NCI-H2171 (cell line): ENCODE measurements at places on chromosomes 12 and 14.

DNA sequence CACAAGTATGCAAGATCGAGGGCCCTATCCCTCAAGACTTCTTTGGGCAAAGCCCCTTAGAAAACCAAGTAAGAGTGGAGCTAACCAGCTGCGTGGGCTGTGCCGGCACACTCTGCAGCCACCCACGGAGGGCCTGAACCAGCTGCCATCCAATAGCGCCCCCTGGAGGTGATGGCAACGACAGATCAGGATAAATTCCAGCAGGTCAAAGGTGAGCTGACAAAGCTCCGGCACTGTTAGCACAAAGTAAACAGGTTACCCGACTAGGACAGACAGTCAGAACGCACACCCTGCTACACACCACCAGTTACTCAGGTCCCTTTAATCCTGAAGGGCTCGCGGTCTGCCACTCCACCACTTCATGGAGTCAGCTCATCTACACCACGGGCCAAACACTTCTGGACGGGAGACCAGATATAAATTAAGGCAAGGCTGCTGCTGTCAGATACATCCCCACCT, 4.9 kb downstream of the ZBTB39 start:
- DNase-seq: no peak

- DNase-seq: no peak
Observed at GRCh38 chr12:18951218-18951617, 178.3 kb upstream of the PLEKHA5 start.

DNA sequence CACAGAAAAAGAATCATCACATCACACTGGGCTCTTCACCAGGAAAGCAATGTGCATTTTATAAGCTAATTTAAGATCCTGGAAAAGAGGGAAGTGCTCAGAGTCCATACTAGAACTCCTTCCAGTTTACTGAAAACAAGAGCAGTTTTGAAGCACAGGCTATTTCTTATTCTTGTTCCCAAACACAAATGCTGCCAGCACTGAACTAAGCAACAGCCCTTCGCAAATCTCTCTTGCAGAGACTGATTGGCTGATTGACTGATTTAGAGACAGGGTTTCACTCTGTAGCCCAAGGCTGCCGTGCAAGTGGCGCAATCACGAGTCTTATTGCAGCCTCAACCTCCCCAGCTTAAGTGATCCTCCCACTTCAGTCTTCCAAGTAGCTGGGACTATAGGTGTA, 44.8 kb downstream of the BCL2L14 start:
- no peak for DNase-seq

GRCh38 chr12:101038289-101038871, 171.7 kb downstream of the SLC5A8 start:
- no peak for DNase-seq

DNA sequence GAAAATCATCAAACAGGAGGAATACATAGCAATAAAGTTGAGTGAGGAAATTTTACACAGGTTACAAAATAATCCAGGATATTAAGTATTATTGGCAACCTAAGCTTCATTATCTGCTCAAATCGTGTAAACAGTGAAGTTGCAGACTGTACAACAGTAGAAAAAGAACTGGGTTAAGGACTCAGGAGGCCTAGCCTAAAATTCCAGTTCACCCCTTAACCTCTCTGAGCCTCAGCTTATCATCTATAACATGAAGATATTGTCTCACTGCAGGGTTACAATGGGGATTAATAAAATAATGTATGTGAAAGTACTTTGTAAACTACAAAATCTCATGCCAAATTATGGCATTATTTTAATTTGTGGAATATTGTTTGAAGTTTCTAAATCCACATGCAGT, 26.0 kb downstream of the DDHD1 start:
- no peak for DNase-seq

- DNase-seq: no peak
Observed at GRCh38 chr12:6708960-6709394, 8.4 kb upstream of the PIANP start.

GRCh38 chr14:94521375-94522114, 12.3 kb upstream of the SERPINA12 start:
- no peak for DNase-seq

DNA sequence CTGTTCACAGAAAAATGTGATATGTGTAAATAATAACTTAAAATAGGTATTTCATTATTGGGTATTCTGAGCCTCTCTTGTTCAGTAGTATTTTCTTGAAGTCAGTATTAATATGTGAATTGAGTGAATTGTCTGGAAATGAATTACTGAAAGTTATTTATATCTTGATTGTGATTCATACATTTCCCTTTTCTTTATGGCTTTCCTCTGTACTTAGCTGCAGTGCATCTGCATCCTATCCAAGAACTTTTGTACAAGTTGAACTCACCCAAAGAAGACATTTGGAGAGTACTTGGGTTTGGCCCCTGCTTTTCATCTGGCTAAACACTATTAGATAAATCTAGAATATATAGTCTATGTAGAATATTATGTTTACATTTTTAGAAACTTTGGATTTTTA, 326.0 kb downstream of the RAD51B start:
- no peak for DNase-seq

GRCh38 chr12:80196419-80196818, 97.1 kb downstream of the OTOGL start:
- no peak for DNase-seq

GRCh38 chr12:58095002-58095401, 153.6 kb downstream of the ATP23 start:
- DNase-seq: no peak

DNA sequence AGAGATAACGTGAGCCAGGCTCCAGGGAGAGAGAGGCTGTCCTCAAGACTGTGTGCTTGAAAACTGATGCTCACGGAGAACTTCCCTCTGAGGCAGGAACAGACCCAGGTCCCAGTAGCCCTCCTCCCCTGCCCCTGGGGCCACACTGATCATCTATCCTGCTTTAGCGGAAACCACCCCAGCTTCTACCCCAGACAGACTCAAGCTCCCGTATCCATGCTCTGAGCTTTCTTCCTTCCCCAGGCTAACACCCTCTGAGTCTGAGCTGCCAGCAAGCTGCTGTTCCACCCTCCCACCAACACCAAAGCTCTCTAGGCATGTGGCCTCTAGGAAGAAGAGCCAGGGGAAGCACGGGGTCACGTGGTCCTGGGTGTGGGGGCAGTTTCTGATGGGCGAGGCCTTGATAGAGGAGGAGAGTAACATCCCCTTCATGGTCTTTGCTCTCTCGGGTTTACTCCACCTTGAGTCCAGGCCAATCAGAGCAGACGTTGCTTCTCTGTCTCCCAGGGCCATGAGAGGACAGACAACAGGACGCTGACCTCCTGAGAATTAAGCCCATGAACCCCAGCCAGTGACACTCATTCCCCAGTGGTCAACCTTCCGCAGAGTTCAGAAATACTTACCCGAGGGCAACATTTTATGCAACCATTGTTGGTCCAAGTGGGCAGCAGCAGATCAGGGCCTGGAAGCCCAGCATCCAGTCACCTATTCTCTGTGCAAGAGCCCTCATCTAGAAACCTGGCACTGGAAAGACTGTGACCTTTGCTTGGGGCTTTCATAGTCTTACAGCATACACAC, 1.4 kb downstream of the PCK2 start:
- no peak for DNase-seq
